Chondrocyte (in vitro differentiated cells): ENCODE measurements at places on chromosomes 6 and 20.

GRCh38 chr6:141388666-141389065 lies 744.1 kb upstream of the GJE1 start:
- no peak for DNase-seq

- DNase-seq: no peak
Observed at GRCh38 chr20:6630514-6630913, 137.0 kb upstream of the BMP2 start.

GRCh38 chr20:4519534-4519933 lies 202.2 kb upstream of the PRND start:
- DNase-seq: no peak

DNA sequence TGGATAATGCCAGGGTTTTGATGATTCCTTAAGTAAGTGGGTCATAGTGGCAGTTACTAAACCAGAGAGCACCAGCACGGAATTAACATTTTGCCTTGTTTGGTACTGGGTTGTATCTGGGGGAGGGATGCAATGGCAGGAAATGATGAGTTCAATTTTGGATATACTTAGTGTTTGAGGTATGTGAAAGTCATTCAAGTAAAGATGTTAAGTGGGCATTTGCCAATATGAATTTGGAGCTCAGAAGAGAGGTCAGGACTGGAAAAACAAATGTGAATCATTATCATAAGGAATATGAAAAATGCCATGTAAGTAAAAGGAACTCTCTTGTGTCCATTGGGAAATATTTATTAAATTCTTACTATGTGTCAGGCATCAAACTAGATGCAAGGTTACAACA lies 6.2 kb downstream of the PXT1 start:
- no peak for DNase-seq

DNA sequence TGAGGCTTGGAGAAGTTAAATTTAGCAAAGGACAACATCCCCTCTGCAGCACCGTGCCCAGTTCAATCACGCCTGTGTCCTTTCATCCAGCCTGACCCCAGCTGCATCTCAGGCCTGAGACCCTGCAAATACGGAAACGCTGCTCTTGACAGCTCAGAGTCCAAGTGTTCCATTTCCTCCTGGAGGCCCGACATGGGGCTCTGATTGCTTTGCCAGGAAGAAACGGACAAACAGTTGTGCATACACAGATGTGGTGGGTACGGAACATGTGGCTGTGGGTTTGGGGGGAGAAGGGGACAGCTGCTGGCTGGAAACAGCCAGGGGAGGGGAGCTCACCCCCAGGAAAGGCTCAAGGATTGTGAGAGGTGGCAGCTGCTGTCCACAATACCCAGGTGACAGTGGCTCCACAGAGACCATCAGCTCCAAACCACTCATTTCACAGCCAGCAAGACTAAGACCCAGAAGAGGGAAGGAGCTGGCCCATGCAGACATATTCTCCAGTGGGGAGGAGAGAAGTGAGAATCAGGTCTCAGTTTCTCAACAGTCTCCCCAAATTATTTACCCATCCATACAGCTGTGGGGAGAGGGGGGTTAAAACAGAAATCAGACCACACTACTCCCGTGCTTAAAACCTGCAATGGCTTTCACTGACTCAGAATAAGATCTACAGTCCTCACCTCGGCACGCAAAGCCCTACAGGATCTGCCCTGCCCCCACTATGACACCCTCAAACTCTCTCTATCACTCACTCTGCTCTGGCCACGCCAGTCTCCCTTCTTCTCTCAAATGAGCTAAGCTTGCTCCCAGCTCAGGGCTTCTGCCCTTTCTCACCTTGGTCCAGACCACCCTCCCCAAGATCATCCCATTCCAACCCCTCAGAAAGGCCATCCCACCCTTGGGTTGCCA lies 89.1 kb downstream of the PREX1 start:
- DNase-seq: no peak

- no peak for DNase-seq
Observed at GRCh38 chr6:89186762-89187161, 30.4 kb downstream of the GABRR1 start.

- no peak for DNase-seq
Observed at GRCh38 chr6:57190140-57190539, 18.0 kb downstream of the BAG2 start.

DNA sequence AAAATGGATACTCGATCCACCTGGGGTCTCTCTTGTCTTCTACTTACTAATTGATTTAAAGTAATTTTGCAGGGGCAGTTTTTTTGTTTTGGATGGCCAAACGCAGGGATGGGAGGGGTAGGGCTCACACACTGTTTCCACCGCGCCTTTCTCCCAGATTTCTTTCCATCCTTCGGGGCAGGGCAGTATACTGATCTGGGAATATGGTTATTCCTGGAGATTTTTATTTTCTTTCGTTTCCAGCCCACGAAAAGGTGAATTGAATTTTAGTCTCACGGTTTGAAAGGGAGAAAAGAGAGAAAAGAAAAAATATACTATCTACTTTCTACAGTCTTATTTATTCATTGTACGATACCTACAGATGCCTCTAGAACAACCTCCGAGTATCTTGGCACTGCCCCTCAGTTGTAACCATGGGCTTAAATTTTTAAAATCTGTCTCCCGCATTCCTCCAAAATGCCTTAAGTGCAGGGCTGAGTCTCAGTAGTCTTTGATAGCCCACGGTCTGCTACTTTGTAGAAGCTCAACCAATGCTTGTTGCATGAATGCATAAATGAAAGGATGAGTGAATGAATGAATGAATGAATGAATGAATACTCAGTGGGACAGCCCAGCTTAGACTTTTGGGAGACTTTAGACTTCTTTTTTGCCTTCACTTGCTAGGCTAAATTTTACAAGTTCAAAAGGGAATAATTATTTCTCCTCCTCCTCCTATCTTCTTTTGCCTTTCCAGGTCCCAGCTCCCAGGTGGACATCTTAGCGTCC lies 18.1 kb upstream of the TRIM27 start:
- DNase-seq: no peak

GRCh38 chr6:11943060-11943459 lies 69.1 kb upstream of the HIVEP1 start:
- no peak for DNase-seq

GRCh38 chr20:44520881-44521280 lies 989 bp downstream of the SERINC3 start:
- no peak for DNase-seq

- no peak for DNase-seq
Observed at GRCh38 chr6:4717124-4717523, 59.1 kb upstream of the CDYL start.

DNA sequence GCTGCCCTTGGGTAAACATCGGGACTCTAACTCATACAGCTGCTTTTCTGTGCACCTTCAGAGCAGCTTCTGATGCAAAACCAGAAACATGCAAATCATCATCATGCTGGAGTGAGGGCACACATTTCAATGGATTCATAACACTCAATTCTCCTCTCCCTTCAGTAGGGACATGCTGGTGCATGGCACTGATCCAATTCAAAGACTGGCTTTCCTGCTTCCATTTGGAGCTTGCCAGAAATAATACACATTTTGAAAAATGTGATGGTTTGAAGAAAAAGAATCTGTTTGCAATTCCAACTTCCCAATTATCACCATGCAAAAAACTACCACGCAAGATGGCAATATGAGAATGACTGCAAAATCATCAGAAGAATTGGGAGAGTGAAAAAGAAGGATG lies 65.2 kb upstream of the PDE10A start:
- DNase-seq: no peak
